ENCODE measurements at places on chromosomes 1 and 21.
A peak's percentile ranks its signal among the peaks of the same experiment; 100 is the strongest.

DNA sequence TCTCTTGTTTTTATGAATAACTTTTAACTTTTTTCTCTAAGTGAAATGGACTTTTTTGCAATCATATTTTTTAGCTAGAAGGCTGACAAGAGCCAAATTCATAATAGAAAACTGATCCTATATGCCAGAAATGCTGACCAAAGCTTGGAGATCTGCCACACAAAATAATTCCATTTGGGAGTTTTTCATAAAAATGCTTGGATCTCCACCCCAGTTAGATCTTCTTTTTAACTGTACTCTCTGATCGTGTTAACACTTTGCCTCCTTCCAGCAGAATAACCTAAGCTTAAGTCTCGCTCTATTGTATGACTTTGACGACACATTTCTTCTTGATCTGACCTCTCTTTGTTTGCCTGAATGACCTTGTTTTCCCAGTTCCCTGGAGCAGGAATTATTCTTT is 16.8 kb downstream of the FLG2 start:
- DNase-seq: no peak

DNA sequence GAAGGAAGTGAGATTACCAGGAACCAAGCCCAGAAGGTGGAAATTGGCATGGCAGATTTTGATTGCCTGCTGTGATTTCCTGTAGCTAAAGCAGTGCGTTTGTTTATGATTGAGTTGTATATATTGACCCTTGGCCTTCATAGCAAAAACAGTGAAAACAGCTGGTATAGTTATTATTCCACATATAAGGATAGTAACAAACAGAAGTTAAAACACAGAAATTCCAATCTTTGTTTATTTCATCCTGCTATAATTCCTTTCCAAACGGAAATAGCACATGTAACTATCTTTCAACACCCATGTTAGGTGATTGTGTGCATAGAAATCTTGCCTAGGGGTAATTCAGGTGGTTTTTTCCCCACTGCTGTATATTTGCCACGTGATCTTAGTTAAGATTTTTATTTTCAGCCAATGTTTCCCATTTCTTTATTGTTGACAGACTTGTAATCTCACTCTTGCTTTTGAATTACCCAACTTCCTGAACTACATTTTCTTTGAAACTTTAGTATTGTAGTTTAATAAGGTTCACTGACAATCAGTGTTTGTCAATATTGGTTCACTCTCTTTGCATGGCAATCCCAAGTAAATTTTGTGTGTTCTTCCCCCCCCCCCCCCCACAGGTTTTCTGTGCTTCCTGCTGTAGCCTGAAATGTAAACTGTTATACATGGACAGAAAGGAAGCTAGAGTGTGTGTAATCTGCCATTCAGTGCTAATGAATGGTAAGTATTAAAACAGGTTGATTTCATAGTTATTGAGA is 102.7 kb downstream of the CC2D1B start:
- DNase-seq: no peak

DNA sequence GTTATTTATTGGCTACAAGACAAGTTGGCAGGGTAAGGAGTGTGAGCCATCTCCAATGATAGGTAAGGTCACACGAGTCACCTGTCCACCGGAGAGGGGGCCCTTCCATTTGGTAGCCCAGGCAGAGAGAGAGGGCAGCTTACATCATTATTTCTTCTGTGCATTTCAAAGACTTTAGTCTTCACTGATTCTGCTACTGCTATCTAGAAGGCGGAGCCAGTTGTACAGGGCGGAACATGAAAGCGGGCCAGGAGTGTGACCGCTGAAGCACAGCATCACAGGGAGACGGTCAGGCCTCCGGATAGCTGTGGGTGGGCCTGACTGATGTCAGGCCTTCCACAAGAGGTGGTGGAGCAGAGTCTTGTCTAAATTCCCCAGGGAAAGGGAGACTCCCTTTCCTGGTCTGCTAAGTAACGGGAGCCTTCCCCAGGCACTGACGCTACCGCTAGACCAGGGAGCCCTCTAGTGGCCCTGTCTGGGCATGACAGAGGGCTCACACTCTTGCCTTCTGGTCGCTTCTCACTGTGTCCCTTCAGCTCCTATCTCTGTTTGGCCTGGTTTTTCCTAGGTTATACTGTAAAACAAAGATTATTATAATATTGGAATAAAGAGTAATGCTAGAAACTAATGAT is 36.7 kb downstream of the ZNF695 start:
- DNase-seq: peak; percentile 69

DNA sequence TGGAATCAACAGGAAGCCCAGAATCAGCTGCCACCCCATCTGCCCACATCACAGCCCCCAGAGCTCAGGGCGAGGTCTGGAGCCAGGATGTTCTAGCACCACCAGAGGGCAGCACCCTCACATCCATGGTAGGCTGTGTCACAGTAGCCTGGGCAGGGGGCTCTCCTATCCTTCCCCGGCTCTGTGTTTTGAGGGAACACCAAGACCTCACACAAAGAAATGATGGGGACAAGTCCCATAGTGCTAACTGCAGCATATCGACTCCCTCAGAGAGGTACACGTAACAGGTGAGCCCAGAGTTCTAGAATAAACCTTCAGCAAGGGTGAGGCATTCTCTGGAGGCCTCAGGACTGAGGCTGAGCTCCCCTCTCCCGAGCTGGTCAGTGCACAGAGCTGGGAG is 2.3 kb upstream of the KCNC4 start:
- DNase-seq: peak; percentile 70

- DNase-seq: no peak
Observed at GRCh38 chr1:236147068-236147467, 4.7 kb downstream of the GPR137B start.

GRCh38 chr21:46004168-46004861 is 22.7 kb downstream of the COL6A1 start:
- no peak for DNase-seq
